Activated CD4-positive, alpha-beta memory T cell treated with anti-CD3 and anti-CD28 coated beads for 36 hours (primary cell): ENCODE measurements at places on chromosomes 12 and 14. TPM values are rescaled to one million over a fixed set of nuclear protein-coding genes. Genes with fewer than 3 reads are reported as not detected.

Gene C12orf56
- total RNA-seq, result not detected

Gene GLIPR1
- 5.8 TPM for total RNA-seq

Gene HEATR5A
- 12.8 TPM for total RNA-seq

Gene KCNK13
- total RNA-seq, result not detected

DNA sequence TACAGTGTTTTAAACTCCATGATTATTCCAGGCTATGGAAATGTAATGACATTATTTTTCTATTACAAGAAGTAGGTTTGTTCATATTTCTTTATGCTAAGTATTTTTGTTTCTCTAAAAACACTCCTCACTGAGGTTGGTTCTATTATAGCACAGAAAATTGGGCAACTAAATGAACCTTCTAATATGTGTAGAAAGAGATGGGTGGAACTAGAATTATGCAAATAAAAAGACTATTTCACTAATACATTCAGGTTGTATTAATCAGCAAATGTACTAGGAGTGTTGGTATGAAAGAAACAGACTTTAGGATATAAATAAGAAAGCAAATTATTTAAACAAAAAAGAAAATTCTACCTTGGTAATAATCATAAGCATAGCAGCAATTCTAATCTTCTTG lies 4.9 kb downstream of the OR6C2 start:
- no peak overlapping the region for H3K4me3 ChIP-seq
- no peak for DNase-seq
- H3K4me1 ChIP-seq, result no peaks in the 10 kb centered on the region

GRCh38 chr12:1041478-1041877 lies 50.5 kb downstream of the ERC1 start:
- H3K36me3 ChIP-seq, result no peaks in the 10 kb centered on the region
- no peaks in the 10 kb centered on the region for H3K27me3 ChIP-seq
- no peak overlapping the region for H3K27ac ChIP-seq
- DNase-seq, result no peak
- H3K4me1 ChIP-seq, result peaks cover 4% of the 10 kb centered on the region

GRCh38 chr14:59274991-59275391 lies 86.5 kb downstream of the DAAM1 start:
- H3K4me1 ChIP-seq, result peaks cover 22% of the 10 kb centered on the region
- H3K27ac ChIP-seq, result peak overlapping the region; percentile 25
- H3K36me3 ChIP-seq, result peaks cover 8% of the 10 kb centered on the region
- H3K27me3 ChIP-seq, result no peaks in the 10 kb centered on the region

DNA sequence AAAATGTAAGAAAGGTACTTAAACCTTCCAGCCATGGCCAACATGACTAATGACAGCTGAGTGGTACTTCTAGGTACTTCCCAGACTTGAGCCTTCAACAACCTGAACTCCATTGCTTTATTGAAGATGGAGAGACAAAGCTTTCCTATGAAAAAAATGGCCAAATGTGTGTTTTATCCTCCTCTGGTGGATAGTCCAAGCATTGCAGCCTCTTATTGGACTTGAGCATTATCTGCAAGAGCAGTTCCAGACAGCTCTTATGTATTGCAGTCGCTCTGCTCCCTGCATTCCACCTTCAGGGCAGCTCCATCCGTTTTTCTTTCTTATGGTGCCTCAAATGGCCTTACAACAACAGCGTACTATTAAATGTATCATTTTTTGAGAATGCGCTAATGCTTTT lies 588.2 kb downstream of the NRXN3 start:
- H3K36me3 ChIP-seq, result no peaks in the 10 kb centered on the region
- no peak overlapping the region for H3K4me3 ChIP-seq
- H3K4me1 ChIP-seq, result no peaks in the 10 kb centered on the region
